Hepatic stellate cell (primary cell): ENCODE measurements at places on chromosomes 4 and X.

DNA sequence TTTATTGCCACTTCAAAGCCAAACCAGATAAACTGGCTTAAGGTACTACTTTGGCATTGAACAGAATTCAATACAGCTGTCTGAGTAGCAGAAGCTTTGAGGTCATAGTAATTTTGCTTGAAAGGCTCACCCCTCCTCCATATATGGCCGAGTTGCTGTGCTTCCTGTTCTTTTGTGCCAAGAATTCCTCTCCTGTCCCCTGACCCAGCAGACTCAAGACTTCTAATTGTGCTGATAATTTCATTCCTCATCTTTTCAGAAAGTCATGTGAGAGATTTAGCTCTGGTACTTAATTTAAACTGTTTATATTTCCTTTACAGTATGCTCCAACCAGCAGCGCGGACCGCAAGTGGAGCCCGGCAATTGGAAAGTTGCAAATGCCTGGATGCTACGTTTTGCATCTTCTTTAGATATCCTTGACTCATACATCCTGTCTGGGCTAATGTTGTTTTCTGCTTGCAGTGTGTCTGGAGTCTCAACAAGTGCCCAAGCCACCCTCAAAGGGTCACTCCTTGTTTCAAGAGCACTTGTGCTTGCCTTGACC lies 373.4 kb downstream of the PDGFC start:
- DNase-seq, result peak; percentile 11

GRCh38 chr4:124025000-124025399 lies 628.4 kb downstream of the SPRY1 start:
- DNase-seq, result no peak

- DNase-seq, result no peak
Measured at GRCh38 chr4:6886886-6887285, 22.7 kb upstream of the TBC1D14 start.

- no peak for DNase-seq
Measured at GRCh38 chrX:135651647-135652295, 61.7 kb upstream of the CT45A1 start.

- no peak for DNase-seq
Measured at GRCh38 chrX:1455948-1456280, 3.2 kb upstream of the ASMTL start.

GRCh38 chrX:131739823-131740222 lies 195.9 kb downstream of the OR13H1 start:
- DNase-seq, result no peak
